ENCODE measurements at places on chromosomes 16 and 17. TPM values are rescaled to one million over a fixed set of nuclear protein-coding genes. Genes with fewer than 3 reads are reported as not detected.
A peak's percentile ranks its signal among the peaks of the same experiment; 100 is the strongest.

SOX9 gene
- 0.16 TPM for total RNA-seq

DNA sequence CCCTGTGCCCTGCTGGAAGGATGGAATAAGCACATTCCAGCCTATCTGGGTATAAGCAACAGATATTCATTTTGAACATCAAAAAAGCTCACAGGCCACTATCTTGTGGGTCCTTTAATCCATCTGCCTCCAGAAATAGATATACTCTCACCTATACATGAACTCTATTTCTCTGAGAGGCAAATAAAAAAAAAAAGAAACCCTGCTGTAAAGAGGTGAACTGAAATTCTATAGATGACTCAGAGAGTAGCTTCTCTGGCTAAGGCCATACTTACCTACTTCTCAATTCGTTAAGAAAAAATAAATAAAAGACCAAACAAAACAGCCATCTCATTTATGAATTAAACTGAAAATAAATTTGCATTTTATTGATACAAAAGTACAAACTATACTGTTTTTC is 86.3 kb downstream of the DYNLRB2 start:
- no peak for DNase-seq

- DNase-seq = no peak
These were observed 49.5 kb upstream of the MRPS23 start for GRCh38 chr17:57899391-57899790.

DNA sequence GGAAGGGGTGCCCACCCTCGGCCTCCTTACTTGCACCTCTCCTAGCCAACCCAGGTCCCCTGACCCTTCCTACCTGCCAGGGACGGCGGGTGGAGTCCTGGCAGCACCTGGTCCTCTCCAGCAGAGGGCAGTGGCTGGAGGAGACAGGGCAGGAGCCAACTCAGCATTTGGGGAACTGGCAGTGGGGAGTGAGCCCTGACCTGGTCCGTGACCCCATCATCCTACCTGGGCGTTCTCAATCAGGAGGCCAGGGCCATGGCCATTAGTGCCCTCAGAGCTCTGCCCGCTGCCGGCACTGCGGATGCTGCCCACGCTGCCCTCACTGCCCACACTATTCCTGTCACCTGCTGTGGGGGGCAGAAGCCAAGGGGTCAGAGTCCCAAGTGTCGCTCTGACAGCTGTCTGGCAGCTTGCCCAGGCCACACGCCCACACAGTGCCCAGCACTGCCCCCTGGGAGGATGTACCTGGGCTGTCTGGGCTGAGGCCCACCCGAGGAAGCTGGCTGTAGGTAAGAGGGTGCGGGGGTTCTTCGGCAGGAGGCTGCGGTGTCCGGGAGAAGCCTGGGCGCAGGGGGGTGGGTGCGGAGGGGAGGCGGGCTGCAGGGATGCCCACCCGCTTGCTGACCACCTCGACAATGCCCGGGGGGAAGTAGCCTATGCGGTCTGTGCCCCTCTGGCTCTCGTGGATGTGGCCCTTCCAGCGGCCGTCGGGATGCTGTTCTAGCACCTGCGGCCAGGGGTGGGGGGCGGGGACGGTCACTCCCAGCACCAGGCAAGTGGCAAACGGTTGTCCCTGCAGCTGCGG is 10.8 kb downstream of the CASKIN2 start:
- DNase-seq = peak; percentile 24

- no peak for DNase-seq
These were observed 255.4 kb downstream of the IRX3 start for GRCh38 chr16:54031107-54031760.

DNA sequence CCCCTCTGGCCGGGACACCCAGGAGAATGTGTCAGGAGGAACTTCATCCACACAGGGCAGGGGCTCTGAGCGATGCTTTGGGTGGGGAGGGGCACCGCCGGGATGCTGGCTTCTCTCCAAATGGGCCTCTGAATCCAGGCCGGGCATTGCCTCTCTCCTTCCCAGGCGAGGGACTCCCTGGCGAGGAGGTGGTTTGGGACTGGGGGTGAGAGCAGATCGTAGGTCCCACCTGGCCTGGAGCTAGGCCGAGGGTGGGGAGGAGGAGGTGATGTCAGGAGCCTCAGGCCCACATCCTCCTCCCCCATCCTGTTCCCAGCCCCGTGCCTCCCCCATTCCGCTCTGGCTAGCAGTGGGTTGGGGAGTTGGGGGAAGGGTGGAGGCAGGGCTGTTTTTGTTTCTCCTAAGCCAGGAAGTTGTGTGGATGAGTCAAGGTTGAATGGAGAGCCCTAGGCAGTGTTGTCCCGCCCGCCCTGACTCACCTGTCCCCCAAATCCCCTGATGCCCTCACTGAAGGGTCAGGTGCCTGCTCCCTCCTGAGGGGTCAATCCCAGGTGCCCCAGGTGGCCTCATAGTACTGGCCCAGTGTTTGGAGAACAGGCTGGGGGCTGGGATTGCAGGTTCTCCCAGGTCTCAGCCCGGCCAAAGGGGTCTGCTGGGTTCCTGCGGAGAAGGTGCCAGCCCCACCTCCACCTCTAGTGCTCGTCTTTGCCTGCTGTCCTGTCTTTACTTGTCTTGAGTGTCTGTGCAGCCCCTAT is 2.8 kb downstream of the GRB7 start:
- DNase-seq = no peak

TEKT1 gene
- not detected for total RNA-seq

TP53TG3 gene
- total RNA-seq = not detected

- DNase-seq = no peak
These were observed 18.7 kb upstream of the RFFL start for GRCh38 chr17:35082073-35082657.

DNA sequence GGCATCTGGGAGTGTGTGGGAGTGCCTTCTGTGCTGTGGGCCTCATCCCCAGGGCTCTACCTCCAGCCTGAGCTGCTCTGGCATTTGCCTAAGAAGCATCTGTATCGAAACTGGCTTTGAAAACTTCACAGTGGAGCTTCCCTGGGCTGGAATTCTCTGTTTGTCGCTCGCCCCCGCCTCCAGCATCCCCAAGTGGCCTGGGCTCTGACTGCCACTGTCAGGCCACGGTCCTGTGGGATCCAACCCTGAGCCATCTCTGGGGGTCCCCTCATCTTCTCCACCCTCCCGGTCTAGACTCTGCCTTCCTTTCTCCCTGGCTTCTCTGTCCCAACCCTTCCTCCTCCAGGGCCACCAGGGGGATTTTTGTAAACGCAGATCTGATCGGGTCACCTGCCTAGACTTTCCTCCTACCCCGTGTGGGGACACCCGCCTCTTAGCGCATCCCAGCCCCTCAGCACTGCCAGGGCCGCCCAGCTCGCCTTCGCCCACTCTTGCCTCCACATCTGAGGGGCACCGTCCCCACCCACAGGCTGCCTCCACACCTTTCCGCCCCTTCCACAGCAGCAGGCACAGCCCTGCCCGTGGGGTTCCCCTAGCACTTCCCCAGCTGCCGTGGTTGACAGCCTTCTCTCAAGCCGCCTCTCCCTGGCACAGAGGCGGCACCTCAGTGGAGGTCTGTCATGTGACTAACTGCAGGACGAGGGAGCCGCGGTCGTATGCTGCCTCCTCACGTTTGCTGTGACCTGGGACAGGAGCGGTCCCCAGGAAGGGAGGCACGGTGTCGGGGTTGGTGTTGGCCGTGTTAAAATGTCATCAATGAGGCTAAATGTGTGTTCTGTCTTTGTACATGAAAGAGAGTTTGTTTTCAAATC is 12.0 kb downstream of the TBC1D24 start:
- peak; percentile 78 for DNase-seq

KCNG4 gene
- total RNA-seq = not detected

GRCh38 chr16:30087181-30087898 is 4.4 kb downstream of the TBX6 start:
- no peak for DNase-seq

MYL11 gene
- total RNA-seq = not detected

GRCh38 chr16:68646953-68647659 is 2.0 kb downstream of the CDH3 start:
- DNase-seq = no peak

TBC1D3I gene
- 0.13 TPM for total RNA-seq

IRX6 gene
- total RNA-seq = not detected

CNGB1 gene
- total RNA-seq = not detected

KRT9 gene
- not detected for total RNA-seq

- no peak for DNase-seq
These were observed 191.0 kb downstream of the IRF8 start for GRCh38 chr16:86089991-86090390.

- DNase-seq = no peak
These were observed 15.8 kb downstream of the CYB5B start for GRCh38 chr16:69440250-69440649.

SCARF1 gene
- total RNA-seq = 2.0 TPM

HOXB1 gene
- not detected for total RNA-seq

MYH11 gene
- total RNA-seq = 0.33 TPM

COX6A2 gene
- not detected for total RNA-seq

- DNase-seq = no peak
These were observed 690.5 kb downstream of the KCNJ2 start for GRCh38 chr17:70859829-70860228.

DNA sequence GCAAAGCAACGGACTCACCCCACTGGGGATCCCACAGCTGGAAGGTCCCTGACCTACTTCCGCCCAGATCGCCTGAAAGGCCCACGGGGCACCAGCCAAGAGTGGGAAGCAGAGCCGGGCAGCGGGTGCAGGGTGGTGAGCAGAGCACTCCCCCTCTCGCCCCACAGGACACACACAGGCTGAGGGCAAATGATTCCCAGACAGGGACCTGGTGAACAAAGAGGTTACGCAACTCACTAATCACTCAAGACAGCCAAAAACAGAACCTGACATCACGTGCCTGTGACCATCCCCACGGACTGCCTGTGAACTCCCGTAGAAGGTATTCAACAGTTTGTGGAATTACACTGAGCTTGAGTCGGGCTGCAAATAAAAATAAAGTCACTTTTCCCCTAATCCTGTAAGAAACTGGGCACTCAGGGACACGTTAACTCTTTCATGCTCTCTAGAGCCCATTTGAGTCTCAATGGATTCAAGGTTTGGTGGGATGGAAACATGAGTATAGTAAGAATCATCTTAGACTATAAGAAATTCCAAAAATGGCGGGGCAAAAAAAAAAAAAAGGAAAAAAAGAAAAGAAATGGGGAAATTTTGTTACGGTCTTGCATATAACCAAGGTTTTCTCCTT is 396.1 kb downstream of the SOX9 start:
- DNase-seq = no peak

GRCh38 chr17:2427910-2428309 is 27.1 kb upstream of the MNT start:
- no peak for DNase-seq

USP7 gene
- 210 TPM for total RNA-seq

RTN4RL1 gene
- total RNA-seq = 1.0 TPM

DNA sequence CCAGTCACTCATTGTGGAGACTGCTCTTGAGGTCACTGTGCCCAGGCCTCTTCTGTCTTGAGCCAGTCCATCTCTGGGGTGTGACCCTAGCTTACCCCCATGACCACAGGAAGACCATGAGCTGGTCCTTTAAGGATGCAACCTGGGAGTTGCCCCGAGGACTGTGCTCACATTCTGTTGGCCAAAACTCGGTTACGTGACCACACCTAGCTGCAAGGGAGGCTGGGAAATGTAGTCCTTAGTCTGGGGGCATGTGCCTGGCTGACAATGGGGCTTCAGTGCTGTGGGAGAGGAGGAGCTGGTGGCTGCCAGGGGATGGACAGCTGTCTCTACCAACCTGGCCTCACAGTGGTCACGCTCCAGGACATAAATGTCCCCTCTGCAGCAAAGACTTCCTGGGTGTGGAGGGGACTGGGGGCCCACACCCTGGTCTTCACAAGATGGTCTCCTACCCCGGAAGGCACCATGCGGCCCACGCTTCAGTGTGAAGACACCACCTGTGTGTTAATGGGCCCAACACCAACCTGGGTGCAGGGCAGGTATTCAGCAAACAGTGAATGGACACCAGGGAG is 55.4 kb downstream of the JPH3 start:
- no peak for DNase-seq

GRIN2A gene
- not detected for total RNA-seq

GRCh38 chr17:17362540-17362930 is 59.4 kb downstream of the NT5M start:
- no peak for DNase-seq

DNA sequence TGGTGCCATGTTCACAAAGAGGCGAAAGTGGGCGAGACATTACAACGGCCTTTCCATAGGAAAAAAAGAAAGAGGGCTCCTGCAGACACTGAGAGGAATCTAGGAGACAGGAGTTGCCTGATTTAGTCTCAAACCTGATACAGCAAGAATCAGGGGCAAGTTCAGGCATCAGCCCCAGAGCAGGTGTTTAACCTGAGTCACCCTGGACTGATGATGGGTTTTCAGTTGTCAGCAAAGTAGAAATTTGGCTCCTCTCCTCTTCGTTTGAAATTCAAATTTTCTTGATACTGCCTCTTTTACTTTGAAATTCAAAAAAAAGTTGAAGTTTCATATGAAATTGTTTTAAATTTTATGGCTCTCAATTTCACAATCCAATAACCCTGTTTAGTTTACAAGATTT is 189.5 kb downstream of the ABCC12 start:
- no peak for DNase-seq

MT4 gene
- total RNA-seq = not detected

BAIAP2 gene
- total RNA-seq = 7.4 TPM

RNF112 gene
- not detected for total RNA-seq

TPSAB1 gene
- total RNA-seq = 0.35 TPM

DNA sequence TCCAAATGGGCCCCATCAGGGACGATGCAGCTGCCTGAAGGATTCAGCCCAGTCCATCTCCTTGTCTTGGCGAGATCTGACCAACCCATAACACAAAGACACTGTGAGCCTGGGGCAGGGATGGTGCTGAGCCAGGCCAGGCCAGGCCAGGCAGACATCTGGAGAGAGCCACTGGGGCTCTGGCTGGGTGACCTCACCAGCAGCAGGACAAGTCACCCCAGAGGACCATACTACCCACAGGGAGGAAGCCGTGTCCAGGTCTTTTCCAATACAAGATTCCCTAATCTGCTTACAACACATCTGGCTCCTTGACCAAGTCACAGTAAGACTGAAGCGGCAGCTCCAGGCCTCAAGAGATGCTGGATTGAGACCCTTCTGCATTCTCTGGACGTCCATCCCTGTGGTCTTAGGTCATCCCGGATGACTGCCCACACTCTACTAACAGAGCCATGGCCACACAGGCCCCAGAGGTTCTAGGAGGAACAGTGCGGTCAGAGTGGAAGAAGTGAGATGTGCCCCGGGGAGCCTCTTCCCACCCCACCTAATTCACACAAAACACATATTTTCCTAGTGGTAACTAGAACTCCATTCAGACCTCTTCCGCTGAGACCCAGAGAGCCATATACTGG is 81.8 kb upstream of the RCVRN start:
- DNase-seq = no peak

GRCh38 chr17:21164620-21165019 is 37.9 kb downstream of the DHRS7B start:
- no peak for DNase-seq

DNA sequence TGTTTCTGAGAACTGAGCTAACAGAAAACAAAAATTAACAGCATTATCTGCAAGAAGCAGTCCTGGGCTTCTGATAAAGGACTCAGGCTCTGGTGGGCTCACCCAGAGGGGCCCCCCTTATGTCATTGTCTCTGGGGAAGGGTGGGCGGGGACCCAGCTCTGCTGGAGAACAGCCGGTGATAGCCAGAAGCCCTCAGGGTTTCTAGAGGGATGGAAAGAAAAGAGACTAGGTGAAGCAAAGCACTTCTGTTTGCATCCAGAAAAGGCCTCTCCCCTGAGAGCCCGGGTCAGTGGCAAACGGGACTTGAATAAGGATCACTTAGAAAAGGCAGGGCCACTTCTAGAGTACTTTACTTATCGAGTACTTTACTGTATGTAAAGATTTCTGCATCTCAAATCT is 7.0 kb upstream of the CDC42EP4 start:
- DNase-seq = no peak

Data from activated T-cell treated with anti-CD3 and anti-CD28 coated beads, Interleukin-2, amount 50 U/mL, for 4 hours (primary cell).